Cerebellar nuclear complex (tissue), 1 donor: ENCODE measurements at places on chromosomes 13 and 19.

GRCh38 chr19:6802336-6803035 lies 30.0 kb downstream of the VAV1 start:
- no peak for DNase-seq

DNA sequence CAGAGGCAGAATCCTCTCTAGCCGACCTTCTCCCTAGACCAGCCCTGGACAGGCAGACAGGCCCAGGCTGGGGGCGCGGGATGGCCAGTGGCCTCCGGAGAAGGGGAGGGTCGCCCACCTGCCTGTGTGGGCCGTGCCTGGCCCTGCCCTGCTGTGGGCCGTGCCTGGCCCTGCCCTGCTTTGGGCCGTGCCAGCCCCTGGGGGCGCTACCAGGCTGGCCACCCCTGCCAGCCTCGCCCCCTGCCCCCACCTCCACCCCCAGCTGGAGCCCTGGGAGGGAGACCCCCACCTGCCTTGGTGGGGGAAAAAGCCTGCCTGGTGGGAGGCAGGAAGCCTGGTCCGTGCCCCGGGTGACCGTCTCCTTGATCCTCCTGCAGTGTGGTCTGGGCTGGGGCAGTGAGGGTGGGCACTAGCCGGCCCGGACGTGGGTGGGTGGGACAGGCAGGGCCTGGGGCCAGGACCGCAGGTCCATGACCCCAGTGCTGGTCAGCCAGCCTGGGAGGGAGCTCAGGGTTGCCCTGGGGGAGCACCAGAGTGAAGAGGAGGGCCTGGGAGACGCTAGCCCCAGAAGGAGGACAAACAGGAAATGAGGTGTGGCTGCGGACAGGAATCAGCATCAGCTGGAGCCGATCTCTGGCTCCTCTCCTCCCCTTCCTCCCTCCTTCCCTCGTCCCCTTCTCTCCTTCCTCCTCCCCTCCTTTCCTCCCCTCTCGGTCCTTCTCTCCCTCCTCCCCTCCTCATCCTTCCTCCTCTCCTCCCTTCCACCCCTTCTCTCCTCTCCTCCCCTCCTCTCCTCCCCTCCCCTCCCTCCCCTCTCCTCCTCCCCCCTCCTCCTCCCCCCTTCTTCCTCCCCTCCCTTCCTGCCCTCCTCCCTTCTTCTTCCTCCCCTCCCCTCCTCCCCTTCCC lies 5.1 kb upstream of the MKNK2 start:
- no peak for DNase-seq

GRCh38 chr13:92677571-92677970 lies 549.0 kb upstream of the GPC6 start:
- no peak for DNase-seq

GRCh38 chr19:50398675-50399367 lies 14.7 kb downstream of the POLD1 start:
- DNase-seq = no peak

DNA sequence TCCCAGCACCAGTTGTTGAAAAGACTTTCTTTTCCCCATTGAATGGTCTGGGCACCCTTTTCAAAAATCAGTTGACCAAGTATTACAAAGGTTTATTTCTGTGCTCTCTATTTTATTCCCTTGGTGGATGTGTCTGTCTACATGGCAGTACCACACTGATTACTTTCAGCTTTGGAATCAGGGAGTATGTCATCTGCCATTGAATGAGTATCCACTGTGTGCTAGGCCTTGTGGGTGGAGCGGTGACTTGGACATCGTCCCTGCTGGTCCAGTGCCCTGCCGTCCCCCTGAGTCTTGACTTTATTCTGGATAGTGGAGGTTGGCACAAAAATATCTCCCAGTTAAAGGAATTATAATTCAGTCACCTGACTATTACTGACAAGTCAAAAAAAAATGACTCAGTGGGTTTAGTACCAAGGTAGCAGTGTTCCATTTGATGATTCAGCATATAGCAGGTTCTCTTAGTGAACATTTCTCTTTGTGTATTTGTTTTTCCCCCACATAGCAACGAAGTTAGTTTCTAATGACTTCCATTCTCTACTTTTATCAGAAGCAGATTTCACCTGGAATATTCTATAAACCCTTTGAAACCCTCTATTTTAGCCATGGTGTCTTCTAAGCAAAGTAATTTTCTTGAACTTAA lies 3.9 kb downstream of the UPF3A start:
- DNase-seq = no peak

DNA sequence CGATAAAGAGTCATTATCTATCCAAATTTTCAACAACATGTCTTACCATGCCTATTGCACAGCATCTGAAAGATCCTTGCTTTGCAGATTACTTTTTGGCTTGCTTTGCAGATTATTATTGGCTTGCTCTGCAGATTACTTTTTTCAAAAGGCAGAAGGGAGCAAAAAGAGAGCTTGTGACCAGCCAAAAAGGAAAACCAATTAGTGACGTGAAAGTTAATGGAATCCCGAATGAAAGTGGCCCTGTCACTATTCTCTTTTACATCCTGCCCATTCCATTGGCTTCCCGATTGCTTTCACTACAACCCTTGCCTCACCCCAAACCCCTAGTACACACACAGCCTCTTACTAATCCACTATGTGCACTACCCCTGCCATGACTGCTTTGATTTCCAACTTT lies 81.3 kb downstream of the LHFPL6 start:
- DNase-seq = no peak

- DNase-seq = no peak
Observed at GRCh38 chr19:29966588-29967249, 24.7 kb downstream of the URI1 start.

DNA sequence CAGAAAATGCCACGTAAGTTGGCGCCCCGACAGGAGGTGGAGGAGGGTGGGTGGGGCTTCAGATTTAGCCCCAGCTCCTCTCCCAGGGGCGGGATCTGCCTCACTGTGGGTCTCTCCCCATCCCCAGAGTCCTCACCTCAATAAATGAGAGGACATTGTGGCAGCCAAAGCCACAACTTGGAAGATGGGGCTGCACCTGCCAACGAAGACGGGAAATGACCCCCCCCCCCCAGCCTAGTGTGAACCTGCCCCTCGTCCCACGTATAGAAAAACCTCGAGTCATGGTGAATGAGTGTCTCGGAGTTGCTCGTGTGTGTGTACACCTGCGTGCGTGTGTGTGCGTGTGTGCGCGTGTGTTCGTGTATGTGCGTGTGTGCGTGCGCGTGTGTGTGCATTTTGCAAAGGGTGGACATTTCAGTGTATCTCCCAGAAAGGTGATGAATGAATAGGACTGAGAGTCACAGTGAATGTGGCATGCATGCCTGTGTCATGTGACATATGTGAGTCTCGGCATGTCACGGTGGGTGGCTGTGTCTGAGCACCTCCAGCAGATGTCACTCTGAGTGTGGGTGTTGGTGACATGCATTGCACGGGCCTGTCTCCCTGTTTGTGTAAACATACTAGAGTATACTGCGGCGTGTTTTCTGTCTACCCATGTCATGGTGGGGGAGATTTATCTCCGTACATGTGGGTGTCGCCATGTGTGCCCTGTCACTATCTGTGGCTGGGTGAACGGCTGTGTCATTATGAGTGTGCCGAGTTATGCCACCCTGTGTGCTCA lies 1.5 kb upstream of the TRAPPC5 start:
- no peak for DNase-seq

GRCh38 chr13:42656161-42656560 lies 82.2 kb downstream of the TNFSF11 start:
- no peak for DNase-seq

GRCh38 chr19:12163826-12164225 lies 930 bp downstream of the ZNF136 start:
- DNase-seq = no peak

- no peak for DNase-seq
Observed at GRCh38 chr19:52034051-52034728, 6.0 kb upstream of the ZNF614 start.

- no peak for DNase-seq
Observed at GRCh38 chr13:72186730-72187422, 319.9 kb upstream of the DACH1 start.

DNA sequence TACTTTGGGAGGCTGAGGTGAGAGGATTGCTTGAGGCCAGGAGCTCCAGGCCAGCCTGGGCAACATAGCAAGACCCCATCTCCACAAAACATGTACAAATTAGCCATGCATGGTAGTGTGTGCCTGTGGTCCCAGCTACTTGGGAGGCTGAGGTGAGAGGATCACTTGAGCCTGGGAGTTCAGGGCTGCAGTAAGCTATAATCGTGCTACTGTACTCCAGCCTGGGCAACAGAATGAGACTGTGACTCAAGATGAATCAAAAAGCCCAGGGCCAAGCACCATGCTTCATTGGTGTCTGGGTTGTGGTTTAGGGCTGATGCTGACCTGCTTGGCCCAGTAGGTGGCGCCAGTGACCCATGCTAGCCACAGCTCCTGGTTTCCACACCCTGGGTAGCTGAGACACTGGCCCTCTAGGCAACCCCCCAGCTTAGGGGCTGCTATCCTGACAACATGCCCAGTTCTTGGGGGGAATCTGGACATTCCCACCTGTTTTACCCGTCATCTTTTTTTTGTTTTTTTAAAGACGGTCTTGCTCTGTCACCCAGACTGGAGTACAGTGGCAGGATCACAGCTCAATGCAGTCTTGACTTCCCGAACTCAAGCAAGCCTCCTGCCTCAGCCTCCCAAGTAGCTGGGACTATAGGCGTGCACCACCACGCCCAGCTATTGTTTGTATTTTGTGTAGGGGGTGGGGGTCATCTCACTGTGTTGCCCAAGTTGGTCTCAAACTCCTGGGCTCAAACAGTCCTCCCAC lies 5.5 kb downstream of the CCDC124 start:
- no peak for DNase-seq

DNA sequence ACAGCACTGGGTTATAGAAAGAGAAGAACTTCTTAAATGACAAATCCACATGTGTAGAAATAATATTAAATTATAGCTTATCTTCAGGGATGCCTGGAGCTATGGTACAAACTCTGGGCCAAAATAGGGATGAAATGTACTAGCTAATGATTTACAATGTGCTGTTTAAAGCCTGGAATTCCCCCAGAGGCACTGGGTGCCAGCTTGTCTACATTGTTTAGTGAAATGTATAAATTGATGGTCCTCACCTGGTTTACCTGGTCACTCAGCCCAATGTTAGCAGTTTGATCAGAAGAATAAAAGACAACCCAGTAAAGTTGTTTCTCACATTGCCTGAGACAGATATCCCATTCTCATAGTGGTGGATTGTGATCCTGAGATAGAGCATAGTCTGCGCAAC lies 597.2 kb downstream of the DIAPH3 start:
- DNase-seq = no peak

- no peak for DNase-seq
Observed at GRCh38 chr19:3606690-3607289, at the start of gene TBXA2R. TSS of gene TBXA2R (minus strand) at chr19:3606875. CDS start at chr19:3600634, 6,241 bp downstream.

GRCh38 chr19:18204394-18205199 lies 755 bp upstream of the RAB3A start:
- no peak for DNase-seq

DNA sequence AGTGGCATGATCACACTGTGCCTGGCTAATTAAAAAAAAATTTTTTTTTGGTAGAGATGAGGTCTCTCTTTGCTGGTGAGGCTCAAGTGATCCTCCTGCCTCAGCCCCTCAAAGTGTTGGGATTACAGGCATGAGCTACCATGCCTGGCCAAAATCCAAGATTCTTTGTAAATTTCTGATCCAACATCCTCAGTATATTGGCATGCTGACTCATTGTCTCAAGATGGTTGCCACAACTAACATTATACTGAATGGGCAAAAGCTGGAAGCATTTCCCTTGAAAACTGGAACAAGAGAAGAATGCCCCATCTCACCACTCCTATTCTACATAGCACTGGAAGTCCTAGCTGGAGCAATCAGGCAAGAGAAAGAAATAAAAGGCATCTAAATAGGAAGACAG lies 100.0 kb downstream of the KLF5 start:
- no peak for DNase-seq

GRCh38 chr13:82439159-82439904 lies 1442.9 kb downstream of the SLITRK1 start:
- DNase-seq = no peak

DNA sequence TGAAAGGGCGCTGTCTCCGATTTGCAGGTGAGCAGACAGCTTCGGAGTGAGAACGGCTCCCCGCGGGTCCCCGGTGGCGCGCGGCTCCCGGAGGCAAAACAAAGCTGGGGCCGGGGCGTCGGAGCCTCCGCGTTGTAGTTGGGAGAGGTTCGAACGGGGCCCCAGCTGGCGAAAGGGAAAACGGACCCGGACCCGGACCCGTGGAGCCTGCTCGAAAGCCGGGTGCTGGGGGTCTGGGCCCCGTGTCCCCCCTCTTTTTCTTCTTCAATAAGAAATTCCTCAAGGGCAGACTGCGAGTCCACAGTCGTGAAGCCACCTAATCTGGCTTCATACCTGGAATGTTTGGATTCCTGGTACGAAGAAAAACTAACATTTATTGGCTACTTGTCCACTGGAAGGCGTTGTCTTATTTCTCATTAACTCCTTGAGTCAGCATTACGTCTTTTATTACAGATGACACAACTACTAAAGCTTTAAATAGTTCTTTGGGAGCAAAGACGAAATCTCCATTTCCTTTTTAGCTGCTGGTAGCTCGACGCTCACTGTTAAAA lies 632 bp upstream of the MTIF3 start:
- no peak for DNase-seq

DNA sequence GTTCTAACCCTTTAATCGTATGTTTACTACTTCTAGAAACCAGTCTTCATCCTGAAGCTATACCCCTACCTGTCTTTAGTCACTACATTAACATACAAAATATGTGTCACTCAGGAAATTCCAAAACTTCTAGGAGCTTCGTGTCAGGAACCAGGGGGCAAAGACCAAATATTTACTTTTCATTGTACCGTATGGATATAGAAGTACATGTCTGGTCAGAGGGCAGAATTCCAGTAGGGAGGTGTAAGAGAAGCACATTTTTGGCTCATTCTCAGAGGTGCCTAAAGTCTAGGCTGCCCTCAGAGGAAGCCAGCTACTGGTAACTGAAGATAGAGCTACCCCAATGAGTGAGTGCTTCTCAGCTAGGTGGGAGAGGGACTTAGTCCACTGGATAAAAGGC lies 320.7 kb downstream of the DIAPH3 start:
- DNase-seq = no peak

DNA sequence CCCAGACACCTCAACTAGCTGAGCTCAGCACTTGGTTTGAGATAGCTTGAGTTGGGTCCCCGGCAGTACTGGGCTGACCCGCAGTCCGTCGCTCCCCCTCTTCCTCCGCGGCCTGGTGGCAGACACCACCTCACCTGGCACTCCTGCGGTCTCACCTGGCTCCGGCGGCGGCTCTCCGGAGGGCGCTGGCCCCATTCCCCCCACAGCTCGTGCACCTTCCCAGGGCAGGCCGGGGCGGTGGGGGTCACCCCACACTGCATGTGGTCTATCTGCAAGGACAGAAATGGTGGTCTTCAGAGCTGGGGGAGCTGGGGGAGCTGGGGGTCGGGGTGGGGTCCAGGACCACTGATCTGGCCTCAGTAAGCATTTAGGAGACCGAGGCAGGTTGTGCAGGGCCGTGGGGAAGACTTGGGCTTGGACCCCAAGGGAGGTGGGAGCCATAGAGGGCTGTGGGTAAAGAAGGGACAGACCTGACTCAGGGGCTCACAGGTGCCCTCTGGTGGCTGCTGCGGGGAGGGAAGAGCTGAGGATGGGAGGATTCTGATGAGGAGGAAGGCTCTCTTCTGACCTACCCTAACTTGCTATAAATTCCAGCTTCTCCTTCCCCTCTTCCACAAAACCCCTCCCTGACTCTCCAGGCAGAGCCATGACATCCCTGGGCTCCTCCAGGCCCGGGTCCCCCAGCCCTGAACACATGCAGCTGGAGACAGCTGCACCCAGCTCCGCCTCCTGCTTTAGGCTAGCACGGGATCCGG lies 6.7 kb upstream of the PLIN4 start:
- DNase-seq = no peak

GRCh38 chr13:100506154-100506553 lies 82.4 kb downstream of the GGACT start:
- no peak for DNase-seq

GRCh38 chr19:40690693-40691420 lies 406 bp upstream of the NUMBL start:
- DNase-seq = peak; percentile 62

GRCh38 chr13:50901701-50902100 lies 7.9 kb upstream of the RNASEH2B start:
- no peak for DNase-seq
